ENCODE measurements at places on chromosomes 4 and X.

DNA sequence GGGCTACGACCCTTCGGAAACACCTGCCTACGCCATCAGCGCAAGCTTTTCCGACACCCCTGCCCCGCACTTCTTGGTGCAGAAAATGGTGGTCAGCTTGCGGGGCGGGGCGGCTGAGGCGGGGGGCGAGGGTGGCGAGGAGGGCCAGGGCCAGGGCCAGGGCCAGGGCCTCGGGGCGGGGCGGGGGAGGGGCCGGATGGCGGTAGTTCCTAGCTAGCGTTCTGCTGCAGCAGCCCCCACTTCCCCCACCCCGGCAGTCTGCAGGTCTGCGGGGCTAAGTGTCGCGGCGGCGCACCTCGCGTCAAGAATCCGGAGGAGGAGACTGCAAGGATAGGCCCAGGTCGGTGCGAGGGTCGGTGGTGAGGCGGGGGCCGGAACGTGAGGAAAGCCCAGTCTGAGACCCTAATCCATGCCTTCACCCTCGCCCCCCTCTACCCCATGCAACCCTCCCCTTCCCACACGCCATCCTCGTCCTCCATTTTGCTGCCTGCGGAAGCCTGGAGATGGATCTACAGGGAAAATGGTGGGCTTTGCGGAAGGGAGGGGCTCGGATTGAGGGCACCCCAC lies 600 bp downstream of the BEX4 start:
- DNase-seq: no peak

GRCh38 chr4:69849297-69849696 lies 10.6 kb downstream of the SULT1E1 start:
- DNase-seq: no peak

GRCh38 chr4:77269505-77269904 lies 112.5 kb downstream of the CCNG2 start:
- DNase-seq: no peak

GRCh38 chrX:51144828-51145442 lies 187.7 kb upstream of the NUDT10 start:
- DNase-seq: no peak

GRCh38 chrX:55488006-55488592 lies 1.5 kb downstream of the USP51 start:
- DNase-seq: no peak

GRCh38 chrX:37786624-37787422 lies 7.0 kb downstream of the CYBB start:
- DNase-seq: no peak
